Kidney tubule cell (primary cell): ENCODE measurements at places on chromosomes 13 and 19.

DNA sequence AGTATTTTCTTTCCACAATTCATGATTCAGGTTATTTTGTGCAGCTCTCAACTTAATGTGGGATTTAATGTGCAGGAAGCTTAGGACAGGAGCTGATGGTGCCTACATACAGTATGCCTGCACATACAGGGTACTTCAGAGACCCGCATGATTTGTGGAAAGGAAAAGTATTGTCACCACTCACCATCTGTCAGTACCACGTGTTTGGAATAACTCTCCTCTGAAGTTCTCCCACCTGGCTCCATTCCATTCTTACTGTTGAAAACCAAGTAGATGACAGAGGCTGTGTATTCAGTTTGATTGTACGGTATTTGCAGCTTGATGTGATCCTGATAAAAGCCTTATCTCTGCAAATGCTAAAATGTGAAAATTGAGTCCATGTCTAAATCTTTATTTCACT, 85.7 kb downstream of the ZAR1L start:
- DNase-seq, result no peak

DNA sequence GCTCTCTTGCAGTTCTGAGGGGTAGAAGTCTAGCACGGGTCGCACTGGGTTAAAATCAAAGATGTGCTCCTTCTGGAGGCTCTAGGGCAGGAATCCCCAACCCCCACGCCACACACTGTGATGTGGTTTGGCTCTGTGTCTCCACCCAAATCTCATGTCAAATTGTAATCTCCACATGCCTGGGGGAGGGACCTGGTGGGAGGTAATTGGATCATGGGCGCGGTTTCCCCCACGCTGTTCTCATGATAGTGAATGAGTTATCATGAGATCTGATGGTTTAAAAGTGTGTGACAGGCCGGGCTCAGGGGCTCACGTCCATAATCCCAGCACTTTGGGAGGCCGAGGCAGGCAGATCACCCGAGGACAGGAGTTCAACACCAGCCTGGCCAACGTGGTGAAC, 26.6 kb upstream of the CALM3 start:
- no peak for DNase-seq

DNA sequence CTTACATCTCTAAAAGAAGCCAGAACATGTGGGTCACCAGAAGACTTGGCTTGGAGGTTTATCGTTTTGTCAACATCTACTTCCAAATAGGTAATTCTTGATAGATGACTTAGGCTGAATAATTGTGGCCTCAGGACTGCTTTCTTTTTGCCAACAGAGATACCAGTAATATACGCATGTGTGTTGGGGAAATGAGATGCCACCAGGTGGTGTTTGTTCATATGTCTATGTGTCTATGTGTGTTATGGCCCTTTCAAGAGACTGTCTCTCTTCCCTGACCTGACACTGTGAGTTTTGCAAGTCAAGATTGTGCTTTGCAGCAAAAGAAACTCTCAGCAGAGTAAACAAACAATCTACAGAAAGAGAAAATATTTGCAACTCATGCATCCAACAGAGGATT, 31.6 kb upstream of the METTL21C start:
- DNase-seq, result peak; percentile 31

GRCh38 chr19:58460039-58460438, 6.8 kb upstream of the ZNF324 start:
- DNase-seq, result peak; percentile 47

GRCh38 chr13:27926644-27927434, 7.0 kb downstream of the PDX1 start:
- DNase-seq, result no peak

DNA sequence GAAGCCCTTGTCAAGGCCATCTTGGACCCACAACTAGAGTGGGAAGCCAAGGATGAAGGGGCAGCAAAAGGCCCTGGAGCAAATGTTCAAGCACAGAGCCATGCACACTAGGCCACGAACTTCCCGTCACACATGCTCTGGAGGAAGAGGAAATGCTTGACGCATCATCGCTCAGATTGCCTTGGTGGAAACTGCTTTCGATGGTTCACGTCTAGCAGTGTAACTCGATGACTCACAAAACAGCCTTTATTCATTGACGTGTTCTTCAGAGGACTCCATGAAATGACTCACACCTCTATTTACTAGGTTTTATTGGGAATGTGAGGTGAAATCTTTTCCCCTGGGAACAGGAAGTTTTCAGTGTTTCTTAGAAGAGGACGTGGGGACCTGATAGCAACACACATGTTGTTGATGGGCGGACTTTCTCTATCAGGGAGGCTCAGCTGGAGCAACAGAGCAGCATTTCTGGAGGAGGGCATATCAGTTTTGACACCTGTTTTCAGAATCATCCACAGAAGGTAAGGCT, 79.8 kb upstream of the FLT1 start:
- DNase-seq, result peak; percentile 97

GRCh38 chr19:5588906-5589676, 21.3 kb upstream of the TINCR start:
- no peak for DNase-seq

DNA sequence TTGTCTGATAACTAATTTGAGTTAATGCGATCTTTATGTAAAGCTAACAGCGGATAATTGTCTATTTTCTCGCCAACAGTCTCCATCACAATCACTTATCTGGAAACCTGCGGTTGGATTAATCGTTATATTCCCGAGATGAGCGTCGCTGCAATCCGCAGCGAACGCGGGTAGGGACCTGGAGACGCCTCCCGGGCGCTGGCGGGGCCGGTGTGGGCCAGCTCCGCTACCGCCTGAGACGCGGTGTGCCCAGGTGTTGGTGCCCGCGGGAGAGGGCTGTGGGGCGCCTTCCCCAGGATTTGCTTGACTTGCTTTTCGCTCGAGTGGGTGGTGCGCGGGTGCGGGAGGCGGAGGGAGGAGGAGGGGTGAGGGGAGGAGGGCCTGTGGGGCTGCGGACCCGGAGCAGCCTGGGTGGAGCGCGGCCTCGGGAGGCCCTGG, 38.3 kb downstream of the SOX1 start:
- DNase-seq, result no peak

GRCh38 chr13:33087790-33088189, 71.6 kb downstream of the KL start:
- DNase-seq, result no peak

- DNase-seq, result no peak
Measured at GRCh38 chr19:28394725-28395124, 818.2 kb downstream of the UQCRFS1 start.

GRCh38 chr19:27764186-27764804, 1448.7 kb downstream of the UQCRFS1 start:
- peak; percentile 24 for DNase-seq

- peak; percentile 28 for DNase-seq
Measured at GRCh38 chr13:30846866-30847265, 59.2 kb upstream of the MEDAG start.

- DNase-seq, result no peak
Measured at GRCh38 chr19:8352134-8352827, 9.2 kb upstream of the KANK3 start.

DNA sequence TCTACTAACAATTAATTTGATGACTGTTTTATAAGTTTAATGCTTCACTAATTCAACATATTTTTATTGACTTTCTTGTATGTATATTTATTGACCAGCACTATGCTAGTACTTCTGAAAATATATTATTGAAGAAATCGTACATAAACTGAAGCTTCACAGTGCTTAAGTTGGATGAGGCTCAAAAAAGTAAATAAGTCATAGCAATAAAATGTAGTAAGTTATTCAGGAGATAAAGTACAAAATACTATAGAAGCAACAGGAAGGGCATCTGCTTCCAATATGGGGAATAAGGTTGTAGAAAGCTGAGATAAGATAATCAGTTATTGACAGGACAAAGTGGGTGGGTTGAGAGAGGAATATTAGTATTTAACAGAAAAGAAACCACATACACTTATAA, 944.9 kb upstream of the MIR17HG start:
- no peak for DNase-seq

DNA sequence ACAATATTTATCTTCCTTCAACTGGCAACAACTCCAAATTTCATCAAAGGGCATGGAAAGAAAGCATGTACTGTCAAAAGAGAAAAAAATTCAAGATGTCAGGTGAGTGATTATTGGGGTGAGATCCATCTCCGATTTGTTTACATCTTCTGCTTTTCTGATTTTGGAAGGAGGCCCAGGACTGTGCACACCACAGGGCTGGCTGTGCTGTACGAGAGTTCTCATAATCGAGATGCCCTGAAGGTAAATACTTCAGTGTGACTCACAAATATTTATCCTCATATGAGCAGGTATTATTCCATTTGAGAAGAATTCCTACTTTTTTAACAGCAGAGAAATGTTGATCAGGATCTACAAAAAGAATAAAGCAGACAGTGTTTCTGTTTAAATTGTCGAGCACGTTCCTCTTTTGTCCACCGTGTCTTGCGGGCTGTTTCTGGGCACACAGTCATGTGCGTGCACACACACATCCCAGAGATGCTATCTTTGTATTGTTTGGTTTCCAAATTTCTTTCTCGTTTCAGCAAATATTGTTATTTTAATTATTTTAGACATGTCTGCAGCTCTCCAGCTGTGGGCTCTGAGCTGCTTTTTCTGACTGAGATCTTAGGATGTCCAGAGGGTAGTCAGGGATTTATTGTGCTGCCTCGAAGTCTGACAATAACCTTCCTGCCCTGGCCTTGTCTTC, 103.8 kb downstream of the KL start:
- DNase-seq, result peak; percentile 41

DNA sequence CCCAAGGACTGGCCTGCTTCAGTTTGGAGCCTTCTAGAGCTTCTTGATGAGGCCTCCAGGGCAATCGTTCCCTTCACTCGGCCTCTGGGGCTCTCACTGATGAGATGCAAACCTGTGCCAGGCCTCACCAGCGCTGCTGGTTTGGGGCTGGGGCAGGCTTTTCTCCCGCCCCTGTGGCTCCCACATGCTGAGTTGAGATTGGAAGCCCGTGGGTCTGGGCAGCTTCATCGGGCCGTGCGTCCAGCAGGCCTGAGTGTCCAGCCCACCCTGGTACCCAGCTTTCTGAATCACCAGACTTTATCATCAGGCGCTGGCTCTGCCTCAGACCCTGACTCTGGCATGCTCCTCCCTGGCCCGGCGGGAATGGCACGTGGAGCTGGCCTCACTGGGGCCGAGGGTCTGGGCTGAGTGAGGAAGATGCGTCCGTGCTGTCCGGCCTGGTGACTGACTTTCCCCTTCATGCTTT, 4.3 kb downstream of the CALM3 start:
- no peak for DNase-seq

DNA sequence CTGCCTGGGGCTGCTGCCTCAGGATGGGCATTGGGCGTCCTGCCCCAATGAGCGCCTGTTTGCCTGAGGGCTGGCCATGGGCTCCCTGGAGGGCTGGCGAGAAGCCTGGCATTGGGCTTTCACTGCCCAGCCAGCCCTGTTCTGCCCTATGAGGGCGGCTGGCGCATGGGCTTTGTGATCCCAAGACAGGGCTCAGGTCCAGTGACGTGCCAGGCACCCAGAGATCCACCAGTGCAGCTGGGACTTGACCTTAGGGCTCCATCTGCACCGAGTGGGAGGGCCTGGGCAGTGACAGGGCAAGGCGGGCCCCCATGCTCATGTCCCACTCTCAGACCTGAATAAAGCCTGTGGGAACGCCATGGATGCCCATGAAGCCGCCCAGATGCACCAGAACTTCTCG, 34.3 kb downstream of the MAU2 start:
- no peak for DNase-seq
